Stimulated activated CD4-positive, alpha-beta T cell treated with anti-CD3 and anti-CD28 coated beads, TNF-alpha, amount 100 ng/mL, for 1 hour (primary cell): ENCODE measurements at places on chromosomes 11 and 22.

DNA sequence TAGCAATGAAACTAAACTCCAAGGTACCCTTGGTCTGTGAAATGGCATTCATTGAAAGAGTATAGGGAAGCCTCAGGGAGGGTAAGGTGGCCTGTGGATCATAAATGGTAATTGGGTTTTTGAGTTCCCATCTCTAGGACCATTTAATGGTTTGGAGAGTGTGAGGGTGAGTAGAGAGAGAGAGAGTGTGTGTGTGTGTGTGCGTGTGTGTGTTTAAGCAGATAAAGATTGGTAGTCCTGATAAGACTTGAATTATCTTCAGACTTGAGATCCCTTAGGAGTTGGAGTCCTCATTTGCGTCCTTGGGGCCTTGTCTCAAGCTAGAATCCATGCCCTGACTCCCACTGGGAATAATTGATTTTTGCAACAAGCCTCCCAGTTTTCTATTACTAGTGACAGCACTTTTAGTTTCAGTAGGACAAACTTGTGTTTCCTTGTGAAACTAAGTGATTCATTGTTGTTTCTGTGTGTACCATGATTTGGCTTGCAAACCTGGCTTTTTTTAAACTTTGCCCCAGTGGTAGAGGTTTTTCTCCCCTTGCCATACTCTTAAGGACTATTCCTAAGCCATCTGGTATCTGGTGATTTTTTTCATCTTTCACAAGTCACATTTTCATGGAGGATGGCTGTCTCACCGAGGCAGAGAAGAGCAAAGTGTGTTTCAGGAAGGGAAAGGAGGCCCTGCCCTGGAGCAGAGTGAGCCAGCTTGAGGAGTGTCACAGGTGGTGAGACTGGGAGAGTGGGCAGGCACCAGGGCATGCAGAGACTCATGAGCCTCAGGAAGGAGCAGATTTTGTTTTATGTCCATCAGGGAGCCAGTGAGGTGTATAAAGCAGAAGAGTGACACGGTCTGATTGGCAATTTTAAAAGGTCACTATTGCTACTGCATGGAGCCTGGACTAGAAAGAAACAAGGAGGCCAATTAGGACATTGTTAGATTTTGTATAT, 26.7 kb downstream of the ALKBH3 start:
- DNase-seq, result no peak

DNA sequence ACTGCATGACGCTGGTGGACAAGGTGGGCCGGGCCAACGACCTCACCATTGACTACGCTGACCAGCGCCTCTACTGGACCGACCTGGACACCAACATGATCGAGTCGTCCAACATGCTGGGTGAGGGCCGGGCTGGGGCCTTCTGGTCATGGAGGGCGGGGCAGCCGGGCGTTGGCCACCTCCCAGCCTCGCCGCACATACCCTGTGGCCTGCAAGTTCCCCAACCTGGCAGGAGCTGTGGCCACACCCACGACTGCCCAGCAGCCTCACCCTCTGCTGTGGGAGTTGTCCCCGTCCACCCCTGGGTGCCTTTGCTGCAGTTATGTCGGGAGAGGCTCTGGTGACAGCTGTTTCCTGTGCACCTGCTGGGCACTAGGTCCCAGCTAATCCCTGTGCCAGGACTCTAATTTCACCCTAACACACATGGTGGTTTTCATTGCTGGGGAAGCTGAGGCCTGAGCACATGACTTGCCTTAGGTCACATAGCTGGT, 49.0 kb upstream of the PPP6R3 start:
- no peak for DNase-seq

- no peak for DNase-seq
Measured at GRCh38 chr11:114395736-114396135, 4.6 kb downstream of the C11orf71 start.

DNA sequence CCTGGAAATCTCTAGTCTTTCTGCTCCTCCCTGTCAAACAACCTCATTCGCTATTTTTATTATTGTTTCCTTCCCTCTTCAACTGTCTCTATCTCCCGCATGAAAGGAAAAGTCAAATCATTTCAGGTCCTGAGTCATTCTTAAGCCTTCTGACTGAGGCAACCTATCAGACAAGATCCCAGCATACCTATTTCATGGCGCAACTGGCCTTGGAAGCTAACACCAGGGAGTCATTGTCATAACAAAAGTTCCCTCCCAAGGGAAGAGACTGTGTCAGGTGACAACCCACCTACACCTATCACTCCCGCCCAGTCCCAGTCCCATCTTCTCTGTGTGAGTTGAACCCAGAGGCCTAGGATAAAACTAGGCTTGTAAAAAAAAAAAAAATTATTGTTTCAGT, 10.2 kb upstream of the ARHGAP42 start:
- no peak for DNase-seq

DNA sequence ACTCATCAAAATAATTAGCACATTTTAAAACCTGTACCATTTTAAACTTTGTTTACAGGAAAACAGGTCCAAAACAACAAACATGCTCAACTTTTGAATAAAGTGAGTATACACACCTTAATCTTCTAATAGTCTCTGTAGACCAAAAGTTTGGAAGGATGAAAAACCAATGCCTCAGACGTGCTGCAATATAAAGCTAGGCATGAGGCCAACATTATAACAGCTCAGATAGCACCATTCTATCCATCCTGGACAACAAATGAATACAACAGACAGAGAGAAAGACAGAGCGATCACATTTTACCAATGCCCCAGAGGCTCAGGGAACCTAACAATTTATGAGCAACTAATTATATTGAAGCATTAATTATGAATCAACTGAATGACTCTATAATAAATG, 77.0 kb downstream of the PAK1 start:
- no peak for DNase-seq

DNA sequence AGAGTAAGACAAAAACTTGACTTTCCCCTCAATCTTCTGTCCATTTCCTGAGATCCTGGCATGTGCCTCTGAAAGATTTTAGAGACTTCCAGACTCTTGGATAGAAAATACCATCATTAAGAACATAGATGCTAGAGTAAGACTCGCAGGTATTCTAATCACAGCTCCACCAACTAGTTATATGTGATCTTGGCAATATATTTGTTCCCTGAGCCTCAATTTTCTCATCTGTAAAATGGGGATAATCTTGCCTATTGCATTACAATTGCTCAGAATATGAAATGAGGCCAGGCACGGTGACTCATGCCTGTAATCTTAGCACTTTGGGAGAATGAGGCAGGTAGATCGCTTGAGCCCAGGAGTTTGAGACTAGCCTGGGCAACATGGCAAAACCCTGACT, 10.7 kb downstream of the RHOG start:
- no peak for DNase-seq

DNA sequence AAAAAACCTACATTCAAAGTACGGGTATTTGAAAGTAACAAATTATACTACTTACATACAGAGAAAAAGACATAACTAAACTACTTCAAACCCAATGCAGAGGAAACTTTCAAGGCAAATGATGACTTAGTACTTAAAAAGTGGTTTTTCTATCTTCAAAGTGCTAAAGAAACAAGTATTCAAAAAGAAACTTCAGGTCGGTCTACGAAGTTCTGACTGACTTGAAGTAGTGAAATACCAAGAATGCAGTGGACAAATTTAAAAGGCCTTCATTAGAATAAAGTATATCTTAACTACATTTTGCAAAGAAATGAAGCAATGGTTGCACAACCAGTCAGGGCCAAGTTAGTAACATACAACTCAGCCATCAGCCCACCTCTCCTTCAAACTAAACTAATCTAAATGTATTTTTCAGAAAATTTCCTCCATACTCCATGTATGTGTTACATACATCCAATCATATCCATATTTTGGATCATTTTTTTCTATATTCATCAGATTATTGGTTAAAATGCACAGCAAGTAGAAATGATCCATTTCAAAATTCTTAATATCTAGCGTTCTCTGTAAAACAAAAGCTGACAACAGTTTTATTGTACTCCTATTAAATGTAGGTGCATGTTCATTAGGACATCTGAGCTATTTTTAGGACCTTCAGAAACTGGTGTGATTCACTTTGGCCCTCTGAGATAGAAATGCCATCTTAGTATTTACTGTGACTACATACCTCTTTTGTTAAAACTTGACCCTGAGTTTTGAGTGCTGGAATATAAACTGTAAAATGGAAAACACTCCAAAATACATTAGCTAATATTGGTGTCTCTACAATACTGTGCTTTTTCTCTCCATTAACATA, 49.9 kb downstream of the BIRC2 start:
- DNase-seq, result no peak

DNA sequence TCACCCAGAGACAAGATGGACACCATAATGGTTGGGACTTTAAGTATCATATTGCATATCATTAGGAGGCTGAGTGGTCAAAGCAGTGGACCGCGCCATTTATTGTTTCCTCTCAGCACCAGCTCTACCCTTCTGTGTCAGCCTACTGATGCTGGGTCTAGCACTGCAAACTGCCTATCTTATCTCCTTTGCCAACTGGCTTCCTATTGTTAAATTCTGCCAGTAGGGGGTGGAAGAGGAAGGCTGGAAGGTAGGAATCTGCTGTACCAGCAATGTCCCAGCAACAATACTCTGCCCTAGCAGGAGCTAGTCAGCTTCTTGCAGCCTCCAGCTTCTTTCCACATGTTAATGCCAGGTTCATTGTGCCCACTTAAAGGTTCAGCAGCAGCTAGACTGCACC, 367.1 kb upstream of the PDGFD start:
- no peak for DNase-seq

- no peak for DNase-seq
Measured at GRCh38 chr11:30902929-30903328, 316.8 kb upstream of the MPPED2 start.

- no peak for DNase-seq
Measured at GRCh38 chr22:37196539-37197450, 8.7 kb upstream of the C1QTNF6 start.

DNA sequence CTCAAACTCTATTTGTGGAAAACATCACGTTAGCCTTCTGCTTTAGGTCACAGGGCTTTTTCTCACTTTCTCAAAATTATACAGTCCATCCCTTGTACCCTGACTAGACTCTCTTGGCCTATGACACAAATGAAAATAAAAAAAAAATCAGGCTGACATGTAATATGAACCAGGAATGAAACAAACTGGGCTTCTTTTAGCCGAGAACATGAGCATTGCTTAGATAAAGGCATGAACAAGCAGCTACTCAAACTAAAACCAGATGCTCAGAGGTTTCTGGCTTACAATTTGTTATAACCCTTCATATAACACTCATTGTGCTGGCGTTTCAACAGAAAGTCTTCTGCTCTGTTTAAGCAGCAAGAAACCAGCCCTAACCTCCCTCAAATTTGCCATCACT, 265.5 kb upstream of the NARS2 start:
- DNase-seq, result no peak

DNA sequence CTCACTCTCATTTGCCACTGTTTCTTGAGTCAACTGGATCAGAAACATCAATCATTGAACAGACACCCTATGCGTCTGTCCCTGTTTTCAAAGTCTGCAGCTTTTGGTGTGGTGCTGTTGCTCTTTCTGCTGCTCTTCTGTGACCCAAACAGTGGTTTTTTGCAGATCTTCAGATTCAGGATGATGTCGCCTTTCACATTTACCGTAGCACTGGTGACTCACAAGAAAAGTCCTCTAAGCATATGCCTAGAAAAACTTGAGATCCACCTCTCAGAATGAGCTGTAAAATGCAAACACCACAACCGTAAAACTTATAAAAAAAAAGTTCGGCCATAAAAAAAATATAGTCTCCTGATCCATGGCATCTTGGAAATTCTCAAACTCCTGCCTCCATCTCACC, 400.4 kb downstream of the NTM start:
- DNase-seq, result no peak

DNA sequence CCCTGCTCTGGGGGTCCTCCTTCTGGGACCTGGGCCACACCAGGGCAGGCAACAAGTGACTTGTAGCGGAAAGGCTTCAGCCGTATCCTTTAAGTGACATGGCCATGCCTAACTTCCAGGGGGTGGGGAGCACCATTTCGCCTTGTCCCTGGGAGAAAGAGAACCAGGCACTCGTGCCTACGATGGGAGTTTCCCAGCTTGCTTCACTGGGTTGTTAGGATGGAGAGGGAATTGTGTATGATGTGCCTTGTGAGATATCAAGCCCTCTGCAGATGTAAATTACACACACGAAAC, 151.4 kb downstream of the CACNA1I start:
- DNase-seq, result no peak

GRCh38 chr11:84800755-84801346, 826.3 kb downstream of the DLG2 start:
- DNase-seq, result no peak

GRCh38 chr11:15609445-15609844, 494.7 kb downstream of the INSC start:
- DNase-seq, result no peak

DNA sequence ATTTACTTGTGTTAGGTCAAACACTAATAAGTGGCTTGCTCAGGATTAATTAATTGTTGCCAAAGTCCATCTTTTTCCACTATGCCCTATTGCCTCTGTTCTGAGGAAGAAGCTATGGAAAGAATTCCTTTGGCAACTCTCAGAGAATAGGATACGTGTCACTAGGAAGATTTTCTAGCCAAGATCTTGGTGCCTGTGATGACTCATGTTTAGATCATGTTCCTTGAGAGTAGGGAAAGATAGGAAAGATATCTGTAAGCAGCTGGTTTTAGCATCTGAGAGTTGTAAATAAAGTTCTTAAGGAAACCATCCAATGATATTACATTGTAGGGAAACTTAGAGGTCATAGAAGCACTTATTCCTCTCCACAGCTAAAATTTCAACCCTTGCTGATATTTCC, 15.7 kb downstream of the SLN start:
- DNase-seq, result no peak

GRCh38 chr11:128830290-128831173, 36.6 kb downstream of the KCNJ1 start:
- DNase-seq, result no peak

DNA sequence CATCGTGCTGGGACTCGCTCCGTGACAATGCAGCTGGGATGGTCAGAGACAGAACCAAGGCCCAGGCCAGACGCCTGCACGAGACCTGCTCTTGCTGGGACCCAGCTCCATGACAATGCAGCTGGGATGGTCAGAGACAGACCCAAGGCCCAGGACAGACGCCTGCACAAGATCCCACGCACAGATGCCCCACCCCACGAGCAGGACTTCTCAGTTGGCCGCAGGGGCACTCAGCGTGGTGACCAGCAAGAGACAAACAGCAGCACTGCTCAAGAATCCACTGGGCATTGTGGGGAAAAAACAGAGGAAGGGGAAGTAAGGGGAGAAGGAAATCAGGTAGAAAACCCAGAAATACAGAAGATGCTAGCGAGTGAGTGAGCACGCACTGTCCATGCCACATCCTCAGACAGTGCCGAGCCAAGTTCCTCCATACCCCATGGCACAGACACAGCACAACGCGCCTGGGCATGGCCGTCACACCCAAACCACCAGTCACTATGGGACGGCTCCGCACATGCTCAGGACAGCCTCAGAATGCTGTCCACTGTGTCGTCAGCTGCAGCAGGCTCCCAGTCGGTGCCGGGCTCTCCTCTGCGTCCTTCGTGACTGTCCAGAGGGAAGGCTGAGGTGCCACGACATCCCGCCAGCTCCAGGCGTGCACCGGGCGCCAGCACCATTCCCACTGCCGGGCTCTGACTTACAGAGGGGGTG, 44.5 kb downstream of the BRD1 start:
- DNase-seq, result no peak

- DNase-seq, result no peak
Measured at GRCh38 chr11:34798985-34799384, 117.2 kb downstream of the APIP start.
